Midbrain (tissue), 1 donor: ENCODE measurements at places on chromosomes 12 and 14.

DNA sequence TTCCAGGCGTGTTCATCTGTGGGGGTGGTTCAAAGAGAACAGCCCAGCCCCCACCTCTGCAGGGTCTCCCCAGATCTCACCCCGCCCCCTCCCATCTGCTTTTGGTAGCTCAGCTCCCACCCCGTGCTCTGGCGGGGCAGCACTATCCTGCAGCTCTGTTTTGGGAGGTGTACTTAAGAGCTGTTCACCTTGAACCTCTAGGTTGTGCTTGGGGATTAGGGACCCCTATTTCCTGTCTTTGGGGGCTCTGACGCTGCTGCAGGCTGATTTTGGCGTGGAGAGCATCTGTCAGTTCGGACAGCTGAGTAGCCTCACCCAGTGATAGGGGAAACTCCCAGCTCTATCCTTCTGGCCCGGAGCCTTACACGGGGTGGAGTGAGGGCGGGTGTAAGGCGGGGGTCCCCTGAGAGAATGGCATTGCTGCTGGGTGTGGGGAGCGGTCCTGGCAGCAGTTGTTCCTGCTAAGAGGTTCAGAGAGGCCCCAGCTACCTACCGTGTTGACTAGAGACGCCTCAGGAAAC, 765 bp downstream of the TMEM120B start:
- no peak for DNase-seq

DNA sequence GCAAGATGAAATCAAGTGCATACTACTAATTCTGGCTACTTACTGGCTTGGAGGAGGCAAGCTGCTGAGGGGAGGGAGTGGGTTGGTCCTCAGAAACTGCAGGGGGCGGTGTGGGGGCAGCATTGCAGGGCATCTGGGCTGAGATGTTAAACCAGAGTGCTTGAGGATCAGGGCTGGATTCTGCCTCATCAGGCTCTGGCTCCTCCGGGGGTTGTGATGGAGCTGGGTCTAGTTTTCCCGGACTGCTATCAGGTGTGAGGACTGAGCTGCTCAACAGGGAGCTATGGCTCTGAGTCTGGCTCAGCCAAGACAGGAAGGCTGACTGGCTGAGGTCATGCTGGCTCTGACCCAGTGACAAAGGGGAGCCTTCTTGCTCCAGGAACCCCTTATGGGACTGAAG, 28.6 kb downstream of the BAZ2A start:
- no peak for DNase-seq

DNA sequence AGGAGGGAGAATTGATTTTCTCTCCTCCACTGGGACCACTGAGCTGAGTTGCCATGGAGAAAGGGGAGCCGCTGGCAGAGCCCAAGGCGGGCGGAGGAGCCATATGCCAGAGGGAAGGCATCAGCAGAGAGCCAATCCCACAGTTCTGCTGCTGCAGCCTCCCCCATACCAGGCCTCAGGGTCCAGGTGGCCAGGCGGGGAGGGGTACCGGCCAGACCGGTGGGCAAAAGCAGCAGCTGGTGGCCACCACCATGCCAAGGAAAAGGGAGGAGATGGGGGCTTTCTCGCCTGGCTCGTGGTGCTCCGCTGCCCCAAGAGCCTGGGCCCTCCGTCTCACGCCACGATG, 72.8 kb downstream of the PITPNM2 start:
- DNase-seq, result no peak

- DNase-seq, result peak; percentile 83
These were observed 3.4 kb upstream of the ARHGAP5 start for GRCh38 chr14:32073537-32074189.

- DNase-seq, result no peak
These were observed 36.5 kb downstream of the WBP11 start for GRCh38 chr12:14766649-14767215.

DNA sequence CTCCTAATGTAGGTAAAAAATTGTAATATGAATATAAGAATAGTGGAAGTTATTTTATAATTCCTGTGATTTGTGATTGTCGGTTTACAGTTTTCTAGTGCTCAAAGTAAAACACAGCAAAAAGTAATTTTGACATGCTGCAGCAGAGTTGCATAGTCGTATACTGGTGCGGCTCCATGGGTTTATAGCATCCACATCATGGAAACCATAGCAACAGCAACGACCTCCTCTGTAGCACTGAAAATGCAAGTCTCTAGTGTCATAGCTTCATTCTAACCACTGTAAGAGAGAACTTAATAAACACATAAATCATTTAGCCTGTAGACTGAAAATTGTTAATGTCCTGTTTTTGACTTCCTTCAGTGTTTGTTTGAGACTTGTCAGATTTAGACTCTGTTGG, 574.3 kb downstream of the KCNH5 start:
- DNase-seq, result no peak

- no peak for DNase-seq
These were observed 17.4 kb downstream of the CNOT2 start for GRCh38 chr12:70260646-70261045.

GRCh38 chr12:105748806-105749600, 389.8 kb downstream of the NUAK1 start:
- peak; percentile 25 for DNase-seq

DNA sequence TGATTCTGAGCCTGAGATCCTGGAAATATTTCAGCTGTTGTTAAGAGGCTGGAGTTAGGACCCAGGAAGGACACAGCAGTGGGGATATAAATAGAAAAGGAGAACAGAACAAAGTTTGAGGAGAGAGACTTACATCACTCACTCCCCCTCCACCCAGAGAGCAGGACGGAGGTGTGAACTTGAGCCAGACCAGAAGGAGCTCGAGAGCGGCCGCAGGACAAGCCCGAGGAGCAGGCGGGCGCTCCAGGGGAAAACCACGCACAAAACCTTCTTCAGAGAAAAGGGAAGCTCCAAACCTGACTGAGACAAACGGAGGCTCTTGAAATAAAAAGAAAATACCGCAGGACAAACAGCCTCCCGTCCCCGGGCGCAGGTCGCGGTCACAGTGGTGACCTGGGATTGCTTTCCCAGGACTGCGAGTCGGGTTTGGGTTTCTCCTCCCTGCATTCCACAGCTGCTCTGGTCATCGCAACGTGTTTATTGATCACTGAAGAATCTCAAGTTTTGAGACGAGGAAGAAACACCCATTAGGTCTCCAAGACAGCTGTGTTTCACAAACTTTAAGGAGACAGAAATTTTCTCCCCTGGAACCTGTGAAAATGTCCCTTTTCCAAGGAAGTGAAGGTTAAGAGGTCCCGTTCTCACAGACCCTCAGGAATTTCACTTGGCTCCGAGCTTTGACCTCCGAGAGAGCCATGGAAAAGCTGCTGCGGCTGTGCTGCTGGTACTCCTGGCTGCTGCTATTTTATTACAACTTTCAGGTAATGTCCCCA, at the start of gene ADGRD1:
Gene ADGRD1, plus strand, starts transcription at position 137 of the 773 bp plus-strand sequence. Its CDS starts 559 bp downstream, at position 696.
- DNase-seq, result peak; percentile 20

GRCh38 chr12:18706798-18707197, 31.0 kb downstream of the PLCZ1 start:
- no peak for DNase-seq

DNA sequence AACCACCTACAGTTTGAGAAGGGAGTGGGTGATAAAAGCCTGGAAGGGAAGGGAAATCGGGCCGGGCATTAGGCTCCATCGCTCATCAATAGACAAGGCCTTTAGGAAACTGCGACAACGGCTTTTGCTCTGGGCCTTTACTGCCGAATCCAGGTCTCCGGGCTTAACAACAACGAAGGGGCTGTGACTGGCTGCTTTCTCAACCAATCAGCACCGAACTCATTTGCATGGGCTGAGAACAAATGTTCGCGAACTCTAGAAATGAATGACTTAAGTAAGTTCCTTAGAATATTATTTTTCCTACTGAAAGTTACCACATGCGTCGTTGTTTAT, 261 bp upstream of the RNU7-1 start:
- DNase-seq, result peak; percentile 94

DNA sequence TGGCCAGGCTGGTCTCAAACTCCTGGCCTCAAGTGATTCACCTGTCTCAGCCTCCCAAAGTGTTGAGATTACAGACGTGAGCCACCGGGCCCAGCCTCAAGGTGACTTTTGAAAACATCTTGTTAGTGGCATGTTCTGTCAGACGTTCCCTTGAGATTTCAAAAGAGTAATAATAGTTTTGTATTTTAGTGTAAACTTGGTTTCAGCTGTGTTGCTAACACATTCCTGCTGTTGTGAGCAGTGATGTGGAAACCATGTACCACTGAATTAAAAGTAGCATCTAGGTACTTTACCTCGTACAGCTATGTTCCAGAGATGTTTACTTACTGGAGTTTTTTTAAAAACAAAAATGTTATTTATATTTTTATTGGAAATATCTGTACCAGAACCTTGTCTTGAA, 111.3 kb downstream of the AEBP2 start:
- no peak for DNase-seq

DNA sequence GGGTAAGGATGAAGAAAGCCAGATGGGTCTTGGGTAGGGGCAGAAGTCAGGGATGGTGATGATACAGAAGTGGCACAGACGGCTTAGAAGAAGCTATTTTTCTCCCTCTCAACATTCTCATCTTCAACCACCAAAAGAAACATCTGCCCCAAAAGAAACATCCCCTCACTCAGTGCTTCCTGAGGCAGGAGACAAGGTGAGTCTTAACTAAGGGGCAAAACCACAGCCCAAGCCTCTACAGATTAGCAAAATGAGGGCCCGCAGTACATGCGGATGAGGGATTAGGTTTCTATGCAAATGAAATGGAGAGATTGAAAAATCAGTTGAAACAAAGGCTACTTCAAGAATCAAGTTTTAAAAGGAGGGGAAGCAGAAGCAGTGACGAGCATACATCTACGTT, 241.3 kb upstream of the CCDC196 start:
- no peak for DNase-seq

DNA sequence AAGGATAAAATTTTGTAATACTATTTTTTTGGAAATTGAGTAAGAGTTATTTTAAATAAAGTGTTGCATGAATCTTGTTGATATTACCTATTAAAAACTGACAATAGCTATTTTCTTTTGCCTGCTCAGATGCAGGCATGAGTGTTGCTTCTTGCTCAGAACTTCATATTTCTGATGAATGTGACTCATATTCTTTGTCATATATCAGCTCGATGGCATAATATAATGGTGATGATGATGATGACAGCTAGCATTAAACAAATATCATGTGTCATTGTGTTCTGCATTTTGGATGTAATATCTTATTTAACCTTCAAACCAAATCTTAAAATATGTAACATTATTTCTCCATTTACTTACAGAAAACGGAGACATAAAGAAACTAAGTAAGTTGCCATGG, 605.5 kb upstream of the FOXG1 start:
- DNase-seq, result no peak

GRCh38 chr14:100629098-100629497, 41.9 kb upstream of the BEGAIN start:
- DNase-seq, result no peak

DNA sequence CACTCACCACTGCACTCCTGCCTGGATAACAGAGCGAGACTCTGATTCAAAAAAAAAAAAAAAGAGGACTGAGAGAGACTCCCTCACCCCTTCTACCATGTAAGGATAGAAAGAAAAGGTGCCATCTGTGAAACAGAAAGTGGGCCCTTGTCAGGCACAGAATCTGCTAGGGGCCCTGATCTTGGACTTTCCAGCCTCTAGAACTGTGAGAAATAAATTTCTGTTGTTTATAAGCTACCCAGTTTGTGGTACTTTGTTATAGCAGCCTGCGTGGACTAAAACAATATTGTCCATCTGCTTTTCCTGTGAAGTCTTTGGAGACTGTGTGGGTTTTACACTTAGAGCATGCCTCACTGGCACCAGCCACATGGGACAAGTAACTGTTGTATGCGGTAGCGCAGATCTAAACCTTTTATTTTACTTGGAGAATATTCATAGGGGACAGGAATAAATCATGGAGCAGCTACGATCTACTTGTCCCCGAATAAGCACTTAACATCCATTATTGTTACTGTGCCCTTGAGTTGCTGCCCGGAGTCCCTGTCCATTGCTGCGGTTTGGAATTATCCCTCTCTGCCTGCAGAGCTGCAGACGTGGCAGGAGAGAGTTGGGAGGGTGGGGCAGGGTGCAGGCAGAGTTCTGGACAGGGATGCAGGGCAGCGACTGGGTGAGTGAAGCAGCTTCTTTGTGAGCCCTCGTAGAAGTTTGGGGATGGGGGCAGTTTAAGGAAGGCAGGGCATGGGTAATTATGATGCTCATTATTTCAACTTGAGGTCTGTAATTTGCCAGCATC, 52.4 kb upstream of the STON2 start:
- no peak for DNase-seq

GRCh38 chr12:110123919-110124268, 263 bp upstream of the IFT81 start:
- no peak for DNase-seq

DNA sequence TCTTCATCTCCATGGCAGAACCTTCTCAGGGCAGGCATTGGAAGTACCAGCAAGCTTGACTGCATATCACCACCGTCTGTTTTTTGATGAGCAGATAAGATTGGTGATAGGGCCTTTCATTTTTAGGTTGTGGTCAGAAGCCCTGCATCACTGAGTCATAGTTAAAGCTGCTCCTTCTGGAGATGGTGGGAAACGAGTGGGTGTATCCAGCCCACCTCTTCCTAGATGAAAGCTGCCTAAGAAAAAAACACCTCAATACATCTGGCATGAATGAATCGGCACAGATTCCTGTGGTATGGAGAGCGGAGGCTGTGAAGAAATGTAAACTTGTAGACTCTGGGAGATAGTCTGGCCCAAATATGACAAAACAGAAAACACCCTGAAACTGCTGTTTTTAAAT, 248.7 kb upstream of the EGLN3 start:
- no peak for DNase-seq

DNA sequence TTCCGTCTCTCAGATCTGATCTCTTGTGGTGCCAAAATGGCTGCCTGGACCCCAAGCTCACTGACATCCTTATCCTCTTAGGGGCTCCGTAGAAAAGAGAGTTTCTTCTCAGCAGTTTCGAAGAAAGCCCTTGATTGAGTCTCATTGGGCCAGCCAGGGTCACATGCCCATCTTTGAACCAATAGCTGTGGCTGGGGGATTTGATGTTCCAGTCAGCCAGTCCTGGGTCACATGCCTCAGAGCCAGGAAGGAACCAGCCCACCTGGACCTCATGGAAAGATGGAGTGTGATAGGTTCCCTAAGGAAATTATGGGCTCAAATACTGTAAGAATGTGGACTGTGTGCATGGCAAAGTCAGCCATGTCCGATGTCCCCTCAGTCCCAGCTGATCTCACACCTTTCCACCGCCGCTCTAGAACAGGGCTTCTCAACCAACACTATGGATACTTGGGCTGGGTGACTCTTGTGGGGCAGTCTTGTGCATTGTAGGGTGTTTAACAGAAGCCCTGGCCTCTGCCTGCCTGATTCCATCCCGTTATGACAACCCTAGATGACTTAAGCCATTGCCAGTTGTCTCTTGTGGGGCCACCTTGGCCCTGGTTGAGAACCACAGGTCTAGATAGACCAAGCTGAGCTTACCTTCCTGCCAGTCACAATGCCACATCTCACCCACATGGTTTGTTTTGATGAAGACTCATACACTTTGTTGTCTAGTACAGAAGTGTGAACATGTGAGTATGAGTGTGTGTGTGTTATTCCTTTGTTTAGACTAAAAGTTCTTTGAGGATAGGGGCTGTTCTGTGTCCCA, 163.9 kb downstream of the ADGRD1 start:
- no peak for DNase-seq
